ENCODE measurements at places on chromosomes 11 and 22.

GRCh38 chr11:2933375-2934020, 4.3 kb upstream of the PHLDA2 start:
- peak; percentile 99 for DNase-seq

- no peak for DNase-seq
Measured at GRCh38 chr22:29301716-29302401, 4.6 kb upstream of the GAS2L1 start.

GRCh38 chr22:36858156-36858555, 2.6 kb upstream of the NCF4 start:
- no peak for DNase-seq

GRCh38 chr11:15910761-15911160, 445.6 kb downstream of the SOX6 start:
- no peak for DNase-seq

GRCh38 chr11:12275818-12276217, 101.6 kb upstream of the PARVA start:
- no peak for DNase-seq

DNA sequence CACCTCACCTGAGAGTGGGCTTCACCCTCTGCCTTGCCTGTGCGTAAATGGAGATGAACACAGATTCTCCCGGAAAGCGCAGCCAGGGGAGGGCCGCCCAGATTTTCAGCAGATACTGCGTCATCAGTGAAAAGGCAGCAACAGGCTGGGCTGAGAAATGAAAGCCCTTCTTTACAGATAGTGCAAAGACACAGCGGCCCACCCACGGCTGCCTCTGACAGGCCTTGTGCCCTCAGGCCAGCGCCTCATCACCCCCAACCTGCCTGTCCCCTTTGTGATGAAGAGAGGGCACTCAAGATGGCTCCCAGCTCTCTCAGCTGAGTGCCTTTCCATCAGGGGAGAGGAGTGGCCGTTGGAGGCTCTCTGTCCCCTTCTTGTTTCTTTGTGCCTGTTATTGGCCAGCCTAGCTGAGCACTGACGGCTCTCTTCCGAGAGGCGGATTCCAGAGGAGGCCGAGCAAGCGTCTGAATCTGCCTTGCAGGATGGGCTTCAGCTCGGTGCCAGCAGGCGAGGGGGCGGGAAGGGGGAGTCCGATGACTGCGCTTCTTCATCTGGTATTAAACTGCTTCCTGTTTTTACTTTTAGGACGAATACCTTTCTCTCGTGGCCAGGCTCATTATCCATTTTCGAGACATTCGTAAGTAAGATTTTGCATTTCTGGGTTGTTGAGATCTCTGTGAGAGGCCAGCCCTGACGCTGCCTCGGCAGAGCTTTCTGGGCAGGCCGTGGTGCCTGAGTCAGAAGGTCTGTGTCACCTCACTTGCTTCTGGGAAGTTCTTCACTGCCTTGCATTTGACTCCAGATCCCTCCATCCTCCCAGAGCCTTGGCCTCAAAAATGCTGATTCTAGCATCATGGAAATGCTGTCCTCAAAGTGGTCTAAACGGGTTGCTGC, 43.7 kb downstream of the MED15 start:
- DNase-seq = peak; percentile 23

DNA sequence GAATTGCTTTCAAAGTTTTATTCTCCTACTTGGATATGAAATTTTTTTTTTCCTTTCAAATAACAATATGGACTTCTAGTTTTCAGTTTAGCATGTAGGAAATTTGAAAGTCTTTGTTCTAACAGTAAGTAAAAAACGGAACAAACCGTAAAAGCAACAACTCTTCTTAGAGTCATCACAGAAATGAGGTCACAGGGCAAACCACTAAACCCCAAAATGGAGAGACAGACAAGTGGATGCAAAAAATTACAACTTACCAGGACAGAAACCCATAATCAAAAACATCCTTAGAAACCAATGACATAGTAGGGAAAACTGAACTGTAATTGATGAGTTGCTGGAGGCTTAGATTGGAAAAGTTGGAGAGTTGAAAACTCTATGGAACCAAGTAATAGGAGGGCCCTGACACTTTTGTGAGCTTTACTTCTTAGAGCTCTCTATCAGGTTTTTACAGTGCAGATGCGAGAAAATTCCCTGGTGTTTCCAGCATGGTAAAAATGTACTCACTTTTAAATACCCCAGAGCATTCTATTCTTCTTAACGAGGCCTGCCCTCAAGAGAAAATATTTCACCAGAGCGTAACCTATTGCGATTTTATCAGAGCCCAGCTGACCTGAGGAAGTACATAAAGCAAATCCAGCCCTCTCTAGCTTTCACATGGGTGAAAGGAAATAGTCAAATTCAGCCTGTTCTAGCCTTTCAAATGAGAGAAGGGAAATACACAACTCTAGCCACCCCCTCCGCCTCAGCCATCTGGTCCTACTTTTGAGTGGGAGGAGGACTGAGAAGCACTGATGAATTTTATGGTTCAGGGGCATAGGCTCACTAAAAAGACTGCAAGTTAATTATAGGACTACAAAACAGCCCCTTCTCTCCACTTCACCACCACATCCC, 39.1 kb downstream of the CASP12 start:
- no peak for DNase-seq

- DNase-seq = no peak
Measured at GRCh38 chr11:79940974-79941735, 500.3 kb upstream of the TENM4 start.

- no peak for DNase-seq
Measured at GRCh38 chr11:121869478-121869877, 246.5 kb downstream of the BLID start.

DNA sequence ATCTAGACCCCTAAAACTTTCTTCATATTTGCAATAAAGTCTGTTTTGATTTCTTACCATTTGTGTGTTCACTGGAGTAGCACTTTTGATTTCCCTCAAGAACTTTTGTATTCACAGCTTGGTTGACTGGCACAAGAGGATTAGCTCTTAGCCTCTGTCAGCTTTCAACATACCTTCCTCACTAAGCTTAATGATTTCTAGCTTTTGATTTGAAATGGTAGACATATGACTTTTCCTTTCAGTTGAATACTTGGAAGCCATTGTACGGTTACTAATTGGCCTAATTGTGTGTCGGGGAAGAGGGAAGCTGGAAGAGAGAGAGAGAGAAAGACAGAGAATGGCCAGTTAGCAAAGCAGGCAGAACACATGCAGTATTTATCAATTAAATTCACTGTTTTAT, 180.5 kb downstream of the ARHGAP42 start:
- no peak for DNase-seq

DNA sequence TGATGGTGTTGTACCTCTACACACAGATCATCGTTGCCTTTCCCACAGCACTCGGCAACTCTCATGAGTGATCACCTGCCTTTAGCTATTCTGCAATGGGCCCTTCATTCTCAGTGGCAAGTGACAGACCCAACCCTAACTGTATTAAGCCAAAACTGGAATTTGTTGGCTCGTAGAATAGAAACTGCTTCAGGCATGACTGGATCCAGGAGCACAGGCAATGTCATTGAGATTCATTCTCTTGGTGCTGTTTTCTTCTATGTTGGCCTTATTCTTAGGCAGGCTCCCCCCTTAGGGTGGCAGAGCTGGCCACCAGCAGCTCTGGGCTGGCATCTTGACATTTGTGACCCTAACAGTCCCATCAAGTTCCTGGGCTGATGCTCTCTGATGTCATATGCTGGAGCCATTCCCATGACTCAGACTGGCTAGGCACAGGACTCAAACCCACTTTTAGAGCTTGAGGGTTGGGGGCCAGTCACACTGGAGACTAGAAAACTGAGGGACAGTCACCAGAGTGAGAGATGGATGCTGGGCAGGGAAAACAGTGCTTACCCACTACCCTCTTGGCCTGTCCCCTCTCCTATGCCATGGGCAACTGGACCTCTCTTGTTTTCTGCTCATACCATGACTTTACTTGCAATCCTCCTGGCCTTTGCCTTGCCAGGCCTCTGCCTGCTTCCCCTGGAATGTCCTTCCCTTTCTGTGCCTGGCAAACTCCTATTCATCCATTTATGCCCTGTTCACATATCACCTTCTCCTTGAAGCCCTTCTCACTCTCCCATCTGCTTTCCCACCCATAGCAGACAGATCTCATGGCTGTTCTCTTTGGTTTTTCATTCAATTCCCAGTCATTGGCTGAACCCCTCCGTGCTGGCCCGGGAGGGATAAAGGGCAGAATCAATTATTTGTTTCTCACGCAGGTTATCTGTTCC, 7.1 kb upstream of the CDC42EP2 start:
- DNase-seq = no peak

DNA sequence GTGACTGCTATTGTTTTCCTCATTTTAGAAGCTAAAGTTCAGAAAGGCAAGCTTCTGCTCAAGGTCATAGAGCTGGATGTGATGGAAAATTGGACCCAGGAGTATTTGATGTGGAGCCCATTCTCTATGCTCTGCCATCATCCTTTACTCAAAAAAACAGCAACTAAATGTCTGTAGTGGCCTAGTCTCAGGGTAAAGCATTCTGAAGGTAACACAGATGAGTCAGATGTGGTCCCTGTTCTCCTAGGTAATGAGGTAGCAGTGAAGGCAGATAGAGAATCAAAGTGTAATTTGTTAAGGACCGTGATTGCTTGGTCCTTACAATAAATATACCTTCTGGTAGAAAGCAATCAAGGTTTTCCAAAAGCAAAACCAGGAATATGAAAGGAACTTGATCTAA, 84.4 kb upstream of the SPON1 start:
- no peak for DNase-seq

GRCh38 chr11:31303644-31304180, 65.8 kb downstream of the DCDC1 start:
- no peak for DNase-seq

DNA sequence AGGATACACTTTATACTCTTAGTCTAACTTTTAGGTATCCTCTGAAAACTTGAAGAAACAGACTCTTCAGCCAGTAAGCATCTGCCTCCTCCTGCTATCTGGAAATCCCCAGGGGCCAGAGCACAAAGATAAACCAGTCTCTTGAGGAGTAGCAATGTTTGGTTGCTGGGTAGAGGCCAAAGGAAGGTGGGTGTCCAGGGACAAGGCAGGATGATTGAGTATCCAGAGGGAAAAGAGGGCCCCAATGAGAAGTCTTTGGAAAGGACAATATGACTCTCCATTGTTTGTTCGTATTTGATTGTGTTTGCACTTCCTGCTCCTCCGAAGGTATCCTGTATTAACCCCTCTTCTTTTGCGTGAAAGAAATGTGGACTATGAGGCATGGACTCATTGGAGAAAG, 4.8 kb upstream of the OR52I1 start:
- DNase-seq = no peak

DNA sequence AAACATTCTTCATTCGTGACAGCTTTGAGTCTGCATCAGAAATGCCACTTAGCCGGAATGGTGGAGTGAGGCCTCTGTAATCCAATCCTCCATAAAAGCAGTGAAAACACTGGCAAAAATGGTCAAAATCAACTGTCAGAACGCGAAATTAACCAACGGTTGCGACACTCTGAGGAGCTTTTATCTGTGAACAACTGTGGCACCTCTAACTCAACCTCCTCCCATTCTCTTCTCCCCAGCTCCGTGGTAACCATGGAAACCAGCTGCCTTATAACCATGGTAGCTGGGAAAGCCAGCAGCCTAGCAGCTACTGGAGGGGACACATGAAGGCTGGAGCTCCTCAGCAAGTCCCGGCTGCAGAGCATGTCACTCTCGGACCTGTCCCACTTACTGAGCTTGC, 20.3 kb downstream of the AP2A2 start:
- no peak for DNase-seq

DNA sequence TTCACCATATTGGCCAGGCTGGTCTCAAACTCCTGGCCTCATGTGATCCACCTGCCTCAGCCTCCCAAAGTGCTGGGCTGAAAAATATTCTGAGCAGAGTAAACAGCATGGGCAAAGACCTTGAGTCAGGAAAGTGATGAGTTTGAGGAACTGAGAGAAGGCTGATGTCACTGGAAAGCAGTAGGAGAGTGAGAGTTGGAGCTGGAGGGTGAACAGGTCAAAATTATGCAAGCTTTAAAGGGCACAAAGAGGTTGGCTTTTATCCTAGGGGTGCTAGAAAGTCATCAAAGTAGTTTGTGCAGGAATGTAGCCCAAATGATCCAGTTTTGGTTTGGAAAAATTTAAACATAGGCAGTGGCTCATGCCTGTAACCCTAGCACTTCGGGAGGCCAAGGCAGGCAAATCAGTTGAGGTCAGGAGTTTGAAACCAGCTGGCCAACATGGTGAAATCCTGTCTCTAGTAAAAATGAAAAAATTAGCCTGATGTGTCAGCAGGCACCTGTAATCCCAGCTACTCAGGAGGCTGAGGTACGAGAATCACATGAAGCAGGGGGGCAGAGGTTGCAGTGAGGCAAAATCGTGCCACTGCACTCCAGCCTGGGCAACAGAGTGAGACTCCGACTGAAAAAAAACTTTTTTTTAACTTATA, 44.7 kb upstream of the CXCR5 start:
- peak; percentile 74 for DNase-seq

- no peak for DNase-seq
Measured at GRCh38 chr11:128328955-128329551, 258.3 kb downstream of the ETS1 start.

GRCh38 chr11:119584193-119585042, 144.6 kb downstream of the NECTIN1 start:
- DNase-seq = peak; percentile 43

GRCh38 chr11:6632116-6633073, 13.2 kb upstream of the TPP1 start:
- no peak for DNase-seq

GRCh38 chr11:120385110-120385509, 48.9 kb downstream of the ARHGEF12 start:
- DNase-seq = no peak

DNA sequence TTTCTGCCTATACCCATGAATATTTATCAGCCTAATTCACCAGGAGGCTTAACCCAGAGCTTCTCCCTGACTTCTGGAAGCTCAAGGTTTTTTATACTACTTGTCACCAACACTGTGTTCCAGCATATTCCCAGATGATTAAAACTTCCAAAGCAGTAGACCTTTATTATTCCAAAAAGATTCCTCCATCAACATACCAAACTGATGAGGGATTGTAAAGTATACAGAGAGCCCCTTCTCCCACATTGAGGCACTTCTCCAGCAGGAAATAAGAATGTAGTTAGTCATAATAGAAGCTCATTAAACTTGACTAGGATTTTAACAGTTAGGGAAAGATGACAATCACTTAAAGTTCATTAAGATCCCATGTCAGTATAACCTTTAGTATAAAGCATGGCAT, 51.4 kb upstream of the CEP126 start:
- DNase-seq = no peak

GRCh38 chr11:69962152-69962551, 116.0 kb upstream of the ANO1 start:
- peak; percentile 21 for DNase-seq

- no peak for DNase-seq
Measured at GRCh38 chr11:82692981-82693380, 40.7 kb downstream of the FAM181B start.

- DNase-seq = no peak
Measured at GRCh38 chr11:119497717-119498116, 74.7 kb upstream of the THY1 start.
